NCI-H146 (cell line): ENCODE measurements at places on chromosomes 13 and 19.

GRCh38 chr13:80374444-80374843 lies 33.5 kb upstream of the SPRY2 start:
- DNase-seq, result no peak

- peak; percentile 93 for DNase-seq
Observed at GRCh38 chr19:46859637-46860124, 1.1 kb upstream of the ARHGAP35 start.

- no peak for DNase-seq
Observed at GRCh38 chr19:48530066-48530720, 18.6 kb upstream of the LMTK3 start.

DNA sequence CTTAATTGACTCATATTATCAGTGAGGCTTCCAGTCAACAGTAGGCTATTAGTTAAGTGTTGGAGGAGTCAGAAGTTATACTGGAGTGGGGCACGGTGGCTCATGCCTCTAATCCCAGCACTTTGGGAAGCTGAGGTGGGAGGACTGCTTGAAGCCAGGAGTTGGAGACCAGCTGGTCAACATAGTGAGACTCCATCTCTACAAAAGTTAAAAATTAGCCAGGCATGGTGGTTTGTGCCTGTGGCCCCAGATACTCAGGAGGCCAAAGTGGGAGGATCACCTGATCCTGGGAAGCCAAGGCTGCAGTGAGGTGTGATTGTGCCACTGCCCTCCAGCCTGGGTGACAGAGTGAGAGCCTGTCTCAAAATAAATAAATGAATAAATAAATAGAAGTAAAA lies 53.2 kb downstream of the COMP start:
- DNase-seq, result no peak

GRCh38 chr13:71797517-71797916 lies 69.5 kb downstream of the DACH1 start:
- no peak for DNase-seq

DNA sequence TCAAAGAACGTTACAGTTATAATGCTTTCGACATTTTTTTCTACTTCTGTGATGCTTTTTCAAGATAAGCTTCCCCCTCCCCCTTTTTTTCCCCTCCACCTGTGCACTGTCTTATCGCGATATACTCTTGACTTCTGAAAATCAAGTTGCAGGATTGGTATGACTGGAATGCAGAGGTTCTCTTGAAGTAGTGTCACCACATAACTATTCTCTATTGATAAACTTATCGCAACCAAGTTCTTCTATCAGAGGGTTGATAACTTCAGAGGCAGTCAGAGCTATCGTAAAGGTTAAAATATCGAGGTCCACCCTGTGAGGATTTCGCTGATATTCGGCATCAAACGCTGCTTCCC lies 820 bp downstream of the EID2 start:
- DNase-seq, result no peak

GRCh38 chr13:114318624-114319023 lies 4.3 kb downstream of the CHAMP1 start:
- no peak for DNase-seq

- peak; percentile 21 for DNase-seq
Observed at GRCh38 chr13:32246468-32246867, 68.7 kb downstream of the ZAR1L start.

GRCh38 chr13:73720216-73720840 lies 413.9 kb downstream of the KLF12 start:
- no peak for DNase-seq

DNA sequence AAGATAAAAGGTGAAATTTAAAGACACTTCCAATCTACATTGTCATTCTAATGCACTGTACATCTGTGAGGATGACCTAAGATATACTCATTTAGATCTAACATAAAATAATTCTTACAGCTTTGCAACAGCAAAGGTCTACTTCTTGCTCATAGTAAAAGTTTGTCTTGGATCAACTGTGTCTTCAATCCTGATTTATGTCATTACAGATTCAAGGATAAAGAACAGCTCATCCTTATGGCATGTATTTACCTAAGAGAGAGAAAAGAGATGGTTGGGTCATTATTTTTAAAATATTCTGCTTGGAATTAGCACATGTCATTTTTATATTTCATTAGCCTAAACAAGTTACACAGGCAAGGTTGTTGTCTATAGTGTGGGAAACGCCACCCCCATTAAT lies 2193.1 kb downstream of the PCDH9 start:
- no peak for DNase-seq

DNA sequence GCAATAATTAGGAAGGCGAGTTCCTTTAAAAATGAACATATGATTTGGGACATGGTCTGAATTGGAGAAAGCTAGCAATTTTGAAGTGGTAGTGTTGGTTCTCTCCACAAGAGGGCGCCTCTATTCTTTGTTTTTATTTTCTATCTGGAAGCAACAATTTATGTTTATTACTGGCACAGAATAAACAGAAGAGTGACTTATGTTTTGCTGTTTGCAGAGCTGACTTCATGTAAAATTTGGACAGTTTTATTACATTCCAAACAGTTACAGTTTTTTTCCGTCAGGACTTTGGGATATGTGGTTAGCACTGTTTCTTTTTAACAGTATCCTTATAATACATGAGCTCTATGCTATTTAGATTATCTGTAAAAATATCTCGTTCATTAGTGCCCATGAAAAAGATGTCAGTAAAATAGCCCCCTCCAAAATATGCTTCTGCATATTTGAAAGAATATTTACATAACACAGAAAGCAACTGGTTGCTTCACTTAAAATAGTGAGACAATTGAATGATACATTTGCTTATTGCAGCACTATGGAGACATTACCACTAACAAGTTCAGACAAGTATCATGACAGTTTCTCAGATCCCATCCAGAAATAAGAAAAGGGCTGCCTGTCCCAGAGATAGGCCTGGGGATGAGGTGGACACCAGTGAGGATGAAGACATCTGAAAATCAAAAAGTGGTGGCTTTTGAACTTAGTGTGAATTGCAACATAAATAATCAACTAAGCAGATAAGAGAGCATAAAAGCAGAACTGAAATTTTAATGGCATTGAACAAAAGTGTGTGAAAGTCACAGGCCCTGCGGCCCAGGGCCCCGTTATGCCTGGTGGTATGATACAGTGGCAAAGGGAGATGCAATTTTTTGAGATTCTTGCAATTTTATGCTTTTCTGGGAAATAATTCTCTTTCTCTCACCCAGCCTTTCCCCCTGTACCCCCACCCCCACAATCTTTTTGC lies 32.3 kb upstream of the FGF9 start:
- no peak for DNase-seq

DNA sequence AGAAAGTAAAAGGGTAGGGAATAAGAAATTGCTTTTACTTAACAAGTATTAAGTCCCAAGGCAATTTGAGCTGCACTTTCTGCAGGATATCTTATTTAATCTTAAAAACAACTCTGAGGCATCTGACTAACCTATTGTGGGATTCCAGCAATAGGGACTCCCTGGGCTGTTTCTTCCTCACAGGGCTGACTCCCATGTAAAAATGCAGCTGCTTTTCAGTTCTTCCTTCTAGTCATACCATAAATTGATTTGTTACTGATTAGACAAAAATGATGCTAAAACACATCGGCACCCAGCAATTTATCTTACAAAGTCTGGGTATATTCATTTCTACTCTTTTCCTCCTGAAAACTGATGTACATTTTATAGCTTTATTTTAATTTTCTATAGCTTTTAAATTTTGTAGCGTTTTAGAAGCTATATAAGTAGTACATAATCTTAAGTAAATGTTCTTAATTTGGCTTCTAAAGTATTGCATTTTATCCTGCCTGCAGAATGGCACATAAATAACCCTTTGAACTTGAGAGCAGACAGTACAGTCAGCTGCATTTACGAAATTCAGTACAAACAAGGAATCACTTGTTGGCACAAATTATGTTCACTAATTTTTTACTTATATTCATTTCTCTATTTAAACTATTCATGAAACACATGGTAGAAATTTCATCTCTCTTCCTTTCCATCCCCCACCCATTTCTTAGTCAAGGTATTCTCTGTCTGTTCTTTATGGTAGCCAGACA lies 102.4 kb upstream of the FRY start:
- DNase-seq, result no peak

- DNase-seq, result peak; percentile 68
Observed at GRCh38 chr19:10718205-10719196, 622 bp downstream of the DNM2 start.

- no peak for DNase-seq
Observed at GRCh38 chr13:45315520-45316167, 25.3 kb downstream of the TPT1 start.

DNA sequence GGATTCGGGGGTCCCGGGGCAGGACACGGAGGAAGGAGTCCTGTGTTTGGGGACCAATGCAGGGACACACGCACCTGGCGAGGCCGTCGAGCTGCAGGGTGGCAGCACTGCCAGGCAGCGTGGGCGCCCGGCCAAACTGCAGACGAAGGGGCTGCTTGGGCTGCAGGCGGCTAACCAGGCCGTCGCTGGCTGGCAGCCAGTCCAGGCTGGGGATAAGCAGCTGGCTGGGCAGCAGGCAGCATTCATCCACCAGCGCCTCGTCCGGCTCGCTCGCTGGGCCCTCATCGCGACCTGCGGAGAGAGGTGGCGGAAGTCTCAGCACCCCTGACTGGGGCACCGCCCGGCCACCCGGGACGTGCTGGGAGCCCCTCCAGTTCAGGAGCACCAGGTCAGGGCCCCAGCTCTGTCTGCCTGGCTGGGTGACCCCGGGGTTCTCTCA lies 11.5 kb downstream of the CFD start:
- DNase-seq, result no peak

DNA sequence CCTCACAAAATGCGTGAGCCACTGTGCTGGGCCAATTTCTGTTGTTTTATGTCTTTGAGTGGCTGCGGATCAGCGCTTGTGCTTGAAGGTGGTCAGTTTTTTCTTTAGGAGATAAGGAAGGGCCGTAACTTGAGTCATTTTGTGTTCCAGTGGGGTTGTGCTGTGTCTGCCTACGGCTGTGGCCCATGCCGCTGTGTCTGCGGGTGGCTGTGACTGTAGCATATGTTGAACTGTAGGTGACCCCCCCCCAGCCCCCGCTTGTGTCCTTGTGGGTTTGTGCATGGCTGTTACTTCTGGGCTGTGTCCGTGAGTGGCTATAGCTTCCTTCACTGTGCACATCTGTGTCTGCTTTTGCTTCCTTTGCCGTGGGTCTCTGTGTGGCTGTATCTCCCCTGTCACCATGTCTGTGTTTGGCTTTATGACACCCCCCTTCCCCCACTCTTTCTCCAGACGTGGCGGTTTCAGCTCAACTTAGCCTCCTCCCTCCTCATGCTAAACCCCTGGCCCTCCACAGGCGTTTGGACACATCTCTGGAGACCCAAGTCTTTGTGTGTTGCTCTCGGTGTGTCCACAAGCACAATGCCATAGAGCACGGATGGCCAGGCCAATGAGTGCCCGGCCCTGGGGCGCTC lies 675 bp downstream of the PPP1R14A start:
- DNase-seq, result peak; percentile 28

DNA sequence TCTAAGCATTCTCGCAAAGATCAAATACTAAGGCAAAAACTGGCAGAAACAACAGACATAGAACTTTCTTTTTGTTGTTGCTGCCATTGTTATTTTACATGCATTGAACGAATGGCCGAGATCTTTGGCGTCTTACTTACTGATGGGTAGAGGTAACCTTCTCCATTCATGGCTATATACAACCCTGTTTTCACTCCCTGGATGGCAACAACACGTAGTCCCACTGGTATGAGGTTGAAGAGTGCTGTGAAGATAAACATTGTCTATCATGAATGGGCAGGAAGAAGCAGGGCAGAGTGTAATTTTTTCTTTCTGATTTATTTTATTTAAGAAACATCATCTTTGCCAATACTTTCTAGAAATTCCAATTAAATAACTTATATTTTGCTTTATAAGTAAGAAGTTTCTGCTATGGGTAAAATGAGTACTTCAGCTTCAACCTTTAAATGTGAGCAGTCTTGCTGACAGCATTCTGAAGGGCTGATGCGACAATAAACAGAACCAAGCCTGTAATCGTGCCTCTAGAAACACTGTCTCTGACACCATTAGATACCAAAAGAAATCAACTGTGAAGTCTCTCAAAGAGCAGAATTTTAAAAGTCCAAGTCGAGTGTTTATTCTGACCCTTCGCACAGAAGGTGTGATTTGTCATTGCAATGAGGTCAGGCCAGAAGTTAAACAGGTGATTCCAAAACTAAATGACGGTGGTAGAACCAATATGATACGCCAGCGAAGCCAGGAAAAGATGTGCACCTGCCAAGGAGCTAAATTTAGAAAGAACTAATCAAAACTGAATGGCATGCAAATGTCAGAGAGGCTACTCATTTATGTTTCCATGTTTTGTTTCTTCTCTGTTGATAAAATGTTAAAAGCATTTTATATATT lies 416.4 kb downstream of the ITGBL1 start:
- DNase-seq, result peak; percentile 61

- no peak for DNase-seq
Observed at GRCh38 chr13:59259165-59260000, 904.3 kb downstream of the DIAPH3 start.
